ENCODE measurements at places on chromosomes 5 and 9. TPM values are rescaled to one million over a fixed set of nuclear protein-coding genes. Genes with fewer than 3 reads are reported as not detected.

GRCh38 chr5:39759701-39760100, 334.9 kb upstream of the DAB2 start:
- DNase-seq, result no peak

PROP1 gene
- polyA plus RNA-seq, result not detected

- DNase-seq, result no peak
These were observed 309.2 kb downstream of the CEMIP2 start for GRCh38 chr9:71459082-71459481.

GRCh38 chr9:114931407-114931806, 1.0 kb upstream of the TNFSF8 start:
- DNase-seq, result no peak

DNA sequence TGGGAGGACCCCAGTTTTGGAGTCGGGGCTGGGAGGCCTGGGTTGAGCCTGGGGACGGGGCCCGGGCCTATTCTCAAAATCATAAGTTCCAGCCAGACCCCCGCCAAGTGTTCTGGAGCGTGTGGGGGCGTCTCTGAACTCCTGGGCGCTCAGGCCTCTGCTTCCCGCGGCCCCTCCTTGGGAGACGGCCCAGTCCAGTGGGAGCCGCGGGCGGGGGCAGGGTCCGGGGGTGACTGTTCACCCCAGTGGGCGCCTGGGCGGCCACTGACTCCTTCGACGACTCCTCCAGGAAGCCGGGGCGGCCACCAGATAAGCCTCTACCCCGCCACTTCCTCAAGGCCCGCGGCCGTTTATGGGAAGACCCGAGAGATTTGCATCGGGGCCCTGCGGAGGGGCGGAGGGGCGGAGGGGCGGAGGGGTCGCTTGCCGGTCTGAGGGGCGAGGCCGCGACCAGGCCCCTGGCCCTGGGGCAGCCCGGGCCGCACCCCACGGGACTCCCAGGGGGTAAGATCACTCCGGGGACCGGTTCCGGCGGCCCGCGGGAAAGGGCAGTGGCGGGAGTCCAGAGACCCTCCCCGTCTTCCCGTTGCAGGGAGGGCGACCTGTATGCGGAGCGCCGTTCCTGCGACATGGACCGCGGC, 655 bp downstream of the TOR4A start:
- peak; percentile 53 for DNase-seq

DNA sequence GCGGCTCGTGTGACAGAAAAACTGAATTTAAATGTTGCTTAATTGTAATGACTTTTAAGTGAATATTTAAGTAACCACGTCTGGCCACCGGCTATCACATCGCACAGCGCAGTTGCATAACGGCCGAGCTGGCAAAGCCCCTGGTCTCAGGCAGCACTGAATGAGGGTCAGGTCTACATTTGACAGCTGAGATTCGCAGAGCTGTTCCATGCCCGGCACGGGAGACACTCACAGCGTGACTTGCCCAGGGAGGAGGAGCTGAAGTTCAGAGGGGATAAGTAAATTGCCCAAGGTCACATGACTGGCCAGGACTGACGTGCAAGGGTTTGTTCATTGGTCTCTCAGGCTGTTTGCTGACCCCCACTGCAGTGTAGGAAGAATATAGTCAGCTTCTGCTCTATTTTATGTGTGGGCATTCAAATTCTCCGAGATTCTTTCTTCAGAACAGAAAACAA, 17.4 kb upstream of the COL5A1 start:
- no peak for DNase-seq

Data from ovary (tissue), 10 donors.